Stimulated activated CD8-positive, alpha-beta memory T cell treated with anti-CD3 and anti-CD28 coated beads, Interleukin-15, amount 100 ng/mL, for 48 hours (primary cell): ENCODE measurements at places on chromosomes 3 and 15.

- DNase-seq = no peak
Measured at GRCh38 chr3:13045904-13046568, 27.2 kb downstream of the IQSEC1 start.

DNA sequence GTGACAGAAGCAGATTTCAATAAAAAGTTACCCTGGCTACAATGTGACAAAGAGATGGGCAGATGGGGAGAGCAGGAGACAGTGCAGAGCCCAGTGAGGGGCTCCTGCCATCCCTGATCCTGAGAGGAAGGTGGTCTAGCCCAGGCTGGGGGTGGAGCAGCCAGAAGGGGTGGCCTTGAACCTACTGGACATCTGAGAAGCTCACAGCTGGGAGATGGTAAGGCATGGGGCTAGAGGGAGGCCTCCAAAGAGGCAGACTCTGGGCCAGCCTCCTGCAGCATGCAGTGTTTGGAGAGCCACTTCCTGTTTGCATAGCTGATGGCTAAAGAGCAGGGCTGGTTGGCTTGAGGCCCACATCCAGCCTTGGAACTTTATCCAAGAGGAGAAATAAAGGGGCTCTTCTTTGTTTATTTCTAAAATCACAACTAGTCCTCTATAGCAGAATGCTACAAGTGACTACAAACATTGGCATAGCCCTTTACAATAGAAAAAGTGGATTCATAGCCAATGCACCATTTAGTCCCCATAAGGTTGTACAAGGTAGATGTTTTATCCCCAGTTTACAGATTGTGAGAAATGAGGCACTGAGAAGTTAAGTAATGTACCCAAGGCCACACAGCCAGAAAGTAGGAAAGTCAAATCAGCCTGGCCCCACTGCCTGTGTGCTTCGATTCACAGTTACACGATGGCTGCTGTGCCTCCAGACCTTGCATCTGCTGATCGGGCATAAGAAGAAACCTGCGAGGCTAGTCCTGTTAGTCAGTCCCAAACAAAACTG lies 4.6 kb downstream of the EFCC1 start:
- no peak for DNase-seq

DNA sequence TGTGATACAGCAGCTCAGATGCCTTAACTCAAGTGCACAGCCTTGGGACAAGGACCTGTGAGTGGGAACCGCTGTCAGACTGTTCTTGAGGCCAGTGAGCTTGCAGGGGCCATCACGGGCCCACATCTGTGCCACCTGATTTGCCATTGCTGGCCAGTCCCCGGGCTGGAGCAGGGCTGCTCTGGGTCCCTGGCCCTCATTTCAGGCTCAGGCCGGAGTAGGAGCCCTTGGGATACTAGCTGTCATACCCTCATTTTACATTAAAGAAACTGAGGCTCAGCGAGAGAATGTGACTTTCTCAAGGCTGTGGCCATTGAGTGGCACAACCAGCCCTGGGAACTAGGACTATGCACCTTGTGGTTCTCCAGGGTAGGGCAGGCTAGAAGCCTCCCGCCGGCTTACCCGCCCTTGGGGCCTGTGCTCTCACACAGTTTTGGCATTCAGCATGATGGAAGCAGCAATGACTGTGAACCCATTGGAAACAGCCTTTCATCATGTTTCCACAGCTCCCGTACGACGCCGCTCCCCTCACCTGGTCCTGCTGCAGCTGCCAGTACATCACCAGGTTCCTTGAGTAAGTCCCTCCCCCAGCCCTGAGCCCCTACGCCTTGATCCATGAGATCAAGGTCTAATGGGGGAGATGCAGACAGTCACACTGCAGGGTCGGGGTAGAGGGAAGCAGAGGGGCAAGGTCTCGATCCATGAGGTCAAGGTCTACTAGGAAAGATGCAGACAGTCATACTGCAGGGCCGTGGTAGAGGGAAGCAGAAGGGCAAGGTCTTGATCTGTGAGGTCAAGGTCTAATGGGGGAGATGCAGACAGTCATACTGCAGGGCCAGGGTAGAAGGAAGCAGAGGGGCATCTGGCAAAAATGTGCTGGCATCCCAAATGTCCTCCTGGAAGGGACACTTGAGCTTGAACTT lies 42.2 kb downstream of the GOLGA6L10 start:
- no peak for DNase-seq

DNA sequence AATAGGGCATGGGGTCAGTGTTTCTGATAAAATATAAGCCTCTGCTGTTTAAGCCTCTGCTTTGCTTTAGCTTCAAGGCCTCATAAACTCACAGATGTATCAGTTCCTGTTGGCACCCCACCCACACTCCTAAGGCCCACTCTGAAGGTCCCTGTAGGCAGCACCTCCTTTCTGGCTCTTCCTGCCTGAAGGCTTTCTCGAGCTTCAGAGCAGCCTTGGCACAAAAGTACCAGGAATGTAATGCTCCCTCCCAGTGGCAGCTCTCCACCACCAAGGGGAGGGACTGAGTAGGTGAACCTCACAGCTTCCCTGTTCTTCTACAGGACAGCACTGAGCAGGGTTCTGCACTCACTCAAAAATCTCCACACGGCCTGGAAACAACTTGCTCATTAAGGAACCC lies 102.2 kb downstream of the ABHD5 start:
- DNase-seq = no peak

DNA sequence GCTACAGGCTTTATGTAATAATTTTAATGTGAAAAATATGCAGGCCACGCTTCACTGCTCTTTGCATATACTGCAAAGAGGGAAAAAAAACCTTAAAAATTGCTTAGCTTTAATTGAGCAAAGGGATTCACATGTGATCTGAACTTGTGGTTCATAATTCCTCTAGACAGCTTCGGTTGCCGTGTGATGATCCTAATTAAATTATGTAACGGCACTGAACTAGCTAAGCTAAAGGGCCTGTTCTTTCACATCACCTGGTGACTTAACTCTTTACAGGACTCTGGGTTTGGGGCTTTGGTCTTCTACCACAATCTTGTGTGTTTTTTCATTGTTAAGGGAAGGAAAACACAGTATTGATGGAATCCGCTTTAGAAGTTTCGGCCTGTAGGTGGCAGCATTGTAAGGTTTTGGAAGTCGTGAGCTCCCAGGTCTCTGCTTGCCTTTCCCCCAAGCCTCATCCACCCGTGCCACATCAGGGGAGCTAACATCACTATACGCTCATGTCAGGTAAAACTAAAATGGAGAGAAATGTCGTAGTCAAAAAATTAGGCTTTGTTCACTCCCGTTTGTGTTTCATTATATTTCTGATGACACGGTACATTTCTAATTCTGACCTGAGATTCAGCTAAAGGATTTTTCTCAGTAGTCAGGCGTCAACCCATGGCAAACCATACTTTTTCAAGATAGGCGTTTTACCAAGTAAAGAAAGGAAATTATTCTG lies 205.6 kb upstream of the DPH6 start:
- DNase-seq = peak; percentile 10

- no peak for DNase-seq
Measured at GRCh38 chr3:148379763-148380382, 317.8 kb upstream of the AGTR1 start.

GRCh38 chr15:69997161-69997485 lies 100.6 kb downstream of the TLE3 start:
- no peak for DNase-seq

DNA sequence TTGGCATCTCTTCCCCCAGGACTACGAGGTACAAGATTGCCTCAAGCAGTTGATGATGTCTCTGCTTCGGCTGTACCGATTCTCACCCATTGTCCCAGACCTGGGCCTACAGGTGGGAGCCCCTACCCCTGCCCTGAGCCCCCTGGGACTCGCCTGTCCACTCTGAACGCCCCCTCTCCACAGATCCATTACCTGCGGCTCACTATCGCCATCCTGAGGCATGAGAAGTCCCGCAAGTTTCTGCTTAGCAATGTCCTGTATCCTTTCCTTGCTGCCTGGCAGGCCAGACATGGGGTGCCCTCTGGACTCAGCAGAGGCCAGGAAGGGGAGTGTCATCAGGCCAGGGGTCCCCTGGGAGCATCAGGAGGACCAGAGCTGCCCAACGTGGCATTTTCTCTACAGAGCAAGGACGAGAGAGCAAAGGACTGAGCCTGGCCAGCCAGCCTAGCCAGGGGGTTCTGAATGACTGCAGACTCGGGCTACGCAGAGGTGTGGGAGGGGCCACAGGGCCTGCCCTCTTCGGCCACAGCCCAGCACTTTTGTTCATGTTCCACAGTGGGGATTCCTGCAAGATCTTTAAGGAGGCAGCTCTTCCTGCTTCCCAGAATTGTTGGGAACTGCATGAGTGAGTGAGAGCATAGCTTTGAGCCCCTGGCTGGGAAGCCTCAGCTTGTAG lies 11.2 kb downstream of the RNF123 start:
- DNase-seq = no peak

DNA sequence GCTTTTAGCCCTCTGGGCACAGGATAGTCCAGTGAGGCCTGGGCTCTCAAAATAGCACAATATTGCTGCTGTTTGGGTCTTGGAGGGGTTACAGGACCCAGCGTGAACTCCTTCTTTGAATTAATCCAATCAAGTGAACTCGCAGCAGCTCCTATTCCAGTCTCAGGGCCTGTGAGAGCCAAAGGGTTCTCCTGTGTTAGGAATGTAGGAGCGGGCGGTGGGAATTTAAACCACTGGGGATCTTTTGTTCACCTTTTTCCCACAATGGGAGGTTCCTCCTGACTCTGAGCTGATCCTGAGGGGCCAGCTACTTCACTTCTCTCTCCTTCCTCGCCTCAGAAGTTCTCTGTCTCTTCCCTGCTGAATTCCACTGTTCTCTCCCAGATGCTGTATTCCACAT lies 504.0 kb downstream of the UNC13C start:
- DNase-seq = no peak

DNA sequence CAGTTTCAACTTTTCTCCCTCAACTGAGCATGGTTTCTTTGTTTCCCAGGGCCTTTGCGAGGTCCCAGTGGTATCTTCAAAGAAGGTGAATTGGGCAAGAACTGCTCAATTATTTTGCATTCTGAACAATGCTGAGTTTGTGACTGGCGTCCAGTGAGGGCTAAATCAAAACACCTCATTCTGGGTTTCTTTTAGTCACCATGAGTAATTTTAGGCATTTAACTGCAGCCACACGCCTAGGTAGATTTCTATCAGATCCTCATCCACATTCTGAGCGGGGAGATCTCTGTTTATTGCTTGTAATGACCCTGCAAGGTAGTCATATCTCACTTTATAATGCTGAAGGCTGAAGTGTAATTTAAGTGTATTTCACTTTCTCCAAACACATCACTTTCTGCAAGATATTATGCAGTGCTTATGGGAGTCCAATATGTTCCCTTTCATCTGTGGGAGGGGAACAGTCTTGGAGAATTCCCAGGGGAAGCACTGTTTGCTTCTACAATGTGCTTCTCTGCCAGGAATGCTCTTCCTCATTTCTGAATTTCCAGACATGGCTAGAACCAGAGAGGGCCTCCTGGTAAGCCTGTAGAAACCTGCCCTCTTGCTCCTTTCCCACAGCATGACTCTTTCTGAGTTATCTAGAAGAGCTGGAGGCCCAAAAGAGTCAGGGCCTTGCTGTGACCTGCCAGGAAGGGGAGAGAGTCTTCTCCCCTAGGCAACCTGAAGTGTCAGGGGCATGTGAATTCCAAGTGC lies 91.7 kb downstream of the FRMD4B start:
- no peak for DNase-seq

GRCh38 chr15:64911311-64912186 lies at the start of gene ANKDD1A:
ANKDD1A (plus strand) TSS chr15:64911902; CDS start chr15:64911931, 29 bp downstream.
- peak; percentile 44 for DNase-seq

DNA sequence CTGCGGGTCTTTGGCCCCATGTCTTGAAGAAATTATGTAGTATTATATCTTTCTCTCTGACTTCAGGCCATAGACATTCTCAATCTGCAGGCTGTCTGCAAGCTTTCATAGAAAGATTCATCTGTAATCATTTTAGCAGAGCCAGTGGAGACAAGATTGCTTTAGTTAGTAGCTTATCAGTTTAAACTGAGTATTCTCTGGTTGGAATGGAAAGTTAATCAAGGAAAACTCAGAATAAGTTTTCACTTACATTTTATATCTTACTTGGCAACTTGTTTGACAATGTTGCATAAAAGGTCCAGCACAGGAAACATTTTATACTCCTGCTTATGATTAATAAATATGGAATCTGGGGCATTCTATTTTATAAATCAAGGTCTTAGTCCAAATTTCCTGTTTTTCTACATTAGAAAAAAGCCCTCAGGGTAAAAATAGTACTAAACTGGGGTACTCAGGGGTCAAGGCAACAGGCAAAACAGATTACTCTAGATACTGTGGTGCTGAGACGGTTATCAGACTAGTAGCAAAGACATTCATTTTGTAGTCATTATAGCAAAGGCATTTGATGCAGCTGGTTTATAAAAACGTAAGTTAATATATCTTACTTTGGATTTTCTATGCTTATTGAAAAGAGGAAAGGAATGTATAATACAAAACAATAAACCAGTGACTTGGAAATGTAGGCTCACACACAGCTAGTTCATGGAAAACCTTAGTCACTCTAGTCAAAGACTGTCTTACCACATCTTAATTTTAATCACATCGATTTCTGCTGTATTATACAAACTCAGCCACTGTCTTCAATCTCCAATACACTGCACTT lies 45.2 kb upstream of the FILIP1L start:
- no peak for DNase-seq

- DNase-seq = no peak
Measured at GRCh38 chr3:97269202-97269601, 454.8 kb downstream of the EPHA6 start.

DNA sequence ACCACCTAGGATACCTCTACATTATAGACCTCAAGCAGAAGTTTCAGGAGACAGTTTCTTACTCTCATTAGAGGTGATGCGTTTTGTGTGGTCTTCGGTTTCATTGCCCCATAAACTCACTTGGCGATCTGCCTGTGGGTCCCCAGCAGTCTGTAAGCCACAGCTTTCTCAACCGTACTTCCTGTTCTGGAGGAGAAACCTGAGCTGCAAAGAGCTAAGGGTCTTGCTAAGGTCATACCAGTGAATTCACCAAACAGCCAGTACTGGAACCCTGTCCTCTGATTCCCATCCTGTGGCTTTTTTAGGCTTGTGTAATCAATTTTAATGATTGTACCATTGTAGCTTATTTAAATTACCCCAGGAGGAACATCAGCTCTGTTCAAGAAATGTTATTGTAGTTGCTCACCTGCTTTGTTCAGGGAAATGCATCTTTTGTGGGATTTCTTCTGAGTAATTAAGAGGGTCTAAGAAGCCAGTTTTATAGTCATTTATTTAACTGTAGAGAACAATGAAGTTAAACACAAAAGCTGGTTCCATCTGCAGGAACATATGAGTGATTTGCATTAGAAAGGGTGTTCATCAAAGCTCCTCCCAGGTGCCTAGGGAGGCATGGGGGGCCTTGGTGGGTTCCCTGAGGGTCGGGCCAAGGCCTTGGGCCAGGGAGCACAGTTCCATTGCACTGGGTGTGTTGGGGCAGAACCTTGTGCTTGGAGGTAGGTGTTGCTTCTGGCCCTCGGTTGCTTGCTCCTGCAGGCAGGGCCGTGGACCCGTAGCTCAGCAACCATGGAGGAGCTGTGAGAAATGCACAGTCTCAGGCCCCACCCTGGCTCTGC lies 69.6 kb downstream of the APBA2 start:
- DNase-seq = peak; percentile 34
